Cardiac ventricle fibroblast (primary cell): ENCODE measurements at places on chromosomes 4 and X. TPM values are rescaled to one million over a fixed set of nuclear protein-coding genes. Genes with fewer than 3 reads are reported as not detected.

Gene HTN1
- total RNA-seq, result not detected in 2 replicates

Gene CXorf65
- total RNA-seq, result not detected in 2 replicates

Gene POU3F4
- total RNA-seq, result not detected in 2 replicates

Gene ERCC6L
- 0.20 and 0.31 TPM in 2 replicates for total RNA-seq

Gene CORIN
- 0.25 and 2.0 TPM in 2 replicates for total RNA-seq

Gene GRK4
- 4.4 and 4.7 TPM in 2 replicates for total RNA-seq

Gene CT45A9
- not detected in 2 replicates for total RNA-seq

Gene ADH7
- not detected in 2 replicates for total RNA-seq

Gene MMAA
- total RNA-seq, result 6.2 and 6.5 TPM in 2 replicates

Gene CXCR3
- total RNA-seq, result not detected in 2 replicates

Gene ATP2B3
- not detected in 2 replicates for total RNA-seq

Gene FGF16
- total RNA-seq, result 0.05 TPM in 1 of 2 replicates, not detected in the other

Gene FRMPD3
- under 0.01 TPM in 1 of 2 replicates, not detected in the other for total RNA-seq
